ENCODE measurements at places on chromosomes 2 and 18. TPM values are rescaled to one million over a fixed set of nuclear protein-coding genes. Genes with fewer than 3 reads are reported as not detected.

- H3K27ac ChIP-seq = peak overlapping the region; percentile 71
- DNase-seq = no peak
- H3K4me3 ChIP-seq = peak overlapping the region; percentile 30
- H3K36me3 ChIP-seq = peaks cover 17% of the 10 kb centered on the region
- peaks cover 76% of the 10 kb centered on the region for H3K4me1 ChIP-seq
Observed at GRCh38 chr2:105781274-105781978, 36.7 kb downstream of the NCK2 start.

The BOLL gene
- not detected for total RNA-seq

The CHRNG gene
- not detected for total RNA-seq

- DNase-seq = no peak
- no peaks in the 10 kb centered on the region for H3K36me3 ChIP-seq
- no peak overlapping the region for H3K4me3 ChIP-seq
- peaks cover 2% of the 10 kb centered on the region for H3K4me1 ChIP-seq
- no peak overlapping the region for H3K27ac ChIP-seq
Observed at GRCh38 chr2:61581716-61582115, 43.6 kb upstream of the XPO1 start.

DNA sequence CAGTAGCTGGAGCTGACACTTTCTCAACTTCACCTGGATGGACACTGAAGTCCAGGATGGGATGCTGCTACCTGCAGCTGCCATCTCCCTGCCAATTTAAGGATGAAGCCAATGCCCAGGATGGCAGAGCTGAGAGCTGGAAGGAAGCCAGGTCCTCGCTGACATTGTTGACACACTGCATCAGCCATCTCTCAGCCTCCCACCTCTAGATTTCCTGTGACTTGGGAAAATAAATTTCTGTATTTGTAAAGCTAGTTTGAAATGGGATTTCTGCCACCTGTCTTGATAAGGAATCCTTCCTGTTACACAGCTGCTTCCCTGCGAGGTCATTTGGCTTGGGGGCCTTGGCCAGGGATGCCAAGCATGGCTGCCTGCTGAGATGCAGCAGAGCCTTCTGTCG, 43.5 kb downstream of the KCTD1 start:
- H3K27me3 ChIP-seq = no peaks in the 10 kb centered on the region
- DNase-seq = no peak
- no peaks in the 10 kb centered on the region for H3K4me1 ChIP-seq

DNA sequence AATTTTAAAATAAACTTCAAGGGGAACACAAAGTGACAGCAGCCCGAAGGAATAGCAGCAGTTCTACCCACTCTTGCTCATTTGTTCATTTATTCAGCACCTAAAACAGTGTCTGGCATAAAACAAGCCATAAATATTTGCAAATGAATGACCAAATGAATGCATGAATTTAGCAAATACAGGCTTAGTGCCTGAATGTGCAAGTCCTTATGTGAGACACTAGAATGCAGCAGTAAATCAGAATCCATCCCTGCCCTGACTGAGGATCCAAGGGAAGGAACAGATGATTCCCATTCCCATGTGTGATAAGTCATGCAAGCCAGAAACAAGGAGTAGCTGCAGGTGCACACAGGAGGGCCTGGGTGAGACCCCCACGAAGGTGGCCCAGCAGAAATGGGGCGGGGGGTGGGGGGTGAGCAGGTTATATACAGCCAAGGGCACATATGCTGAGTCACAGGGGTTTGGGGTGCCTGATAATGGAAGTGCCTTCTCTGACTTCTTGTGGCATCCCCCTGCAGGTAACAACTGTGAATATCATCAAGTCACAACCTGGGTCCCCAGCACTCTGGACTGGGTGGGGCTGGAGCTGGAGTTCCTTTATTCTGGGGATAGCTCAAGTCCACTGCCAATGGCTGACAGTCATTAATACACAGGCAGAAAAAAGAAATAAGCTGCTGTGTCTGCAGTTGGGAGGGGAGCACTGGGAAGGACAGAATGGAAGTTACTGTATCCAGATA, 311.9 kb downstream of the TXNL1 start:
- no peaks in the 10 kb centered on the region for H3K36me3 ChIP-seq
- no peak overlapping the region for H3K4me3 ChIP-seq
- DNase-seq = no peak
- peaks cover 5% of the 10 kb centered on the region for H3K27me3 ChIP-seq
- no peaks in the 10 kb centered on the region for H3K4me1 ChIP-seq

The PRSS56 gene
- total RNA-seq = not detected

The ELOA2 gene
- total RNA-seq = not detected

The BMP10 gene
- not detected for total RNA-seq

- H3K36me3 ChIP-seq = peaks cover 20% of the 10 kb centered on the region
- H3K27ac ChIP-seq = peak overlapping the region; percentile 41
- H3K4me1 ChIP-seq = peaks cover 30% of the 10 kb centered on the region
- peak overlapping the region; percentile 33 for H3K4me3 ChIP-seq
Observed at GRCh38 chr2:171087547-171087946, 73.1 kb downstream of the TLK1 start.

GRCh38 chr2:1051075-1051474, 100.4 kb downstream of the SNTG2 start:
- no peak for DNase-seq
- no peak overlapping the region for H3K27ac ChIP-seq
- H3K4me1 ChIP-seq = peaks cover 6% of the 10 kb centered on the region
- no peaks in the 10 kb centered on the region for H3K27me3 ChIP-seq

The GPR35 gene
- 19.3 TPM for total RNA-seq

DNA sequence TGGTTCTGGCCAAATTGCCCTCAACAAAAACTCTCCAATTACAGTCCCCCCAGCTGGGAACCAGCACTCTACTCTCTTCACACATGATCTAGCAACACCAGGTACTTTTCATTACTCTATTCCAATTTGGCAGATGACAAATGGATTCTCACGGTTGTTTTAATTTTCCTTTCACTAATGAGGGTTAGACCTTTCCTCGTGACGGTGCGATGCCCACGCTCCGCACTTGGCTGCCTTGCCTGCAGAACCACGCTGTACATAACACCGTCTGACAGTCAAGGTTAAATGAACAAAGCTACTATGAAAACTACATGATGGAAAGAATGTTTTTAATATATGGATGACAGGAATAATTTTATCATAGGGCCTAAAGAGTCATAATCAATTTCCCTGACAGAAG, 141.5 kb downstream of the FBXO15 start:
- DNase-seq = no peak
- H3K4me3 ChIP-seq = no peak overlapping the region
- no peak overlapping the region for H3K27ac ChIP-seq
- no peaks in the 10 kb centered on the region for H3K27me3 ChIP-seq
- H3K4me1 ChIP-seq = no peaks in the 10 kb centered on the region

- no peak overlapping the region for H3K4me3 ChIP-seq
- no peak overlapping the region for H3K27ac ChIP-seq
- no peak for DNase-seq
- peaks cover 18% of the 10 kb centered on the region for H3K4me1 ChIP-seq
Observed at GRCh38 chr2:38682008-38682575, 16.2 kb downstream of the GALM start.

The CD28 gene
- 58.9 TPM for total RNA-seq

The MAP3K19 gene
- total RNA-seq = not detected

DNA sequence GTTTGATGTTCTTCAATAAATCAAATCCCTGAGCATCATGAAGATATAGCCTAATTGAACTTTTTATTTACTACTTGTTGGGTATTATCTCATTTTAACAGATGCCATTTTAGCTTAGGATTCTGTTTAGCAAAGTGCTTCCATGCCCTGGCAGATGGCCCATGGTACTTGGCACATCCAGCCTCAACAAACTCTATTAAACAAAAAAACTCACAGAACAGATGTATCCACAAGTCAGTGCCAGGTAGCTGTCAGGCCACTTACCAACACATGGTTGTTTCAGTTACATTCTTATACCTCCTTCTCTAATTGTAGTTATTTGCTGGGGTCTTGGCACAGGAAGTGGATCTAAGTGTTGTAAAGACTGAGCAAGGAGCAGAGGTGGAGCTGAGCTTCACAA, 29.6 kb downstream of the GAD1 start:
- no peak overlapping the region for H3K27ac ChIP-seq
- H3K4me1 ChIP-seq = peaks cover 14% of the 10 kb centered on the region
- no peak for DNase-seq
- H3K4me3 ChIP-seq = no peak overlapping the region
- no peaks in the 10 kb centered on the region for H3K27me3 ChIP-seq

DNA sequence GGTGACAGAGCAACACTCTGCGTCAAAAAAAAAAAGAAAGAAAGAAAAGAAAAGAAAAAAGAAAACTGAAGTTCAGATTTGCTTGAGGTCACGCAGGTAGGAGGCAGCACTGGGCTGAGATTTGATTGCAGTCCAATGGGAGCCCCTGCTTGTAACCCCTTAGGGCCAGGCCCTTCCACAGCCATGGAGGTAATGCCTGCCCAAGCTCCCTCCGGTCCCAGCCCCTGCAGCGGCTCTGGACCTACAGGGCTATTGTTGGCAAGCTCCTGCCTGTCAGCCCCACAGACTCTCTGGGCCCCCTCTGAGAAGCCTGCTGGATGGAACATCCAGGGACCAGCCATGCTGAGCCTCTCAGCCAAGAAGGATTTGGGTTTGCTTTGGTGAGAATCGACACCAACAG, 12.2 kb downstream of the ZFP36L2 start:
- H3K27ac ChIP-seq = no peak overlapping the region
- H3K36me3 ChIP-seq = peaks cover 11% of the 10 kb centered on the region
- peaks cover 30% of the 10 kb centered on the region for H3K4me1 ChIP-seq
- no peak for DNase-seq
- no peak overlapping the region for H3K4me3 ChIP-seq
- H3K27me3 ChIP-seq = no peaks in the 10 kb centered on the region

GRCh38 chr2:84808279-84808678, 72.6 kb downstream of the TRABD2A start:
- H3K4me3 ChIP-seq = no peak overlapping the region
- H3K4me1 ChIP-seq = peaks cover 7% of the 10 kb centered on the region
- H3K27ac ChIP-seq = no peak overlapping the region
- DNase-seq = no peak

GRCh38 chr18:74512321-74513053, 16.3 kb downstream of the CNDP2 start:
- peaks cover 4% of the 10 kb centered on the region for H3K4me1 ChIP-seq
- no peaks in the 10 kb centered on the region for H3K27me3 ChIP-seq
- H3K4me3 ChIP-seq = no peak overlapping the region
- H3K27ac ChIP-seq = no peak overlapping the region
- peaks cover 18% of the 10 kb centered on the region for H3K36me3 ChIP-seq
- DNase-seq = no peak

- no peak for DNase-seq
- no peak overlapping the region for H3K4me3 ChIP-seq
- H3K36me3 ChIP-seq = peaks cover 33% of the 10 kb centered on the region
- H3K4me1 ChIP-seq = peaks cover 1% of the 10 kb centered on the region
- no peak overlapping the region for H3K27ac ChIP-seq
Observed at GRCh38 chr2:28158791-28159190, 233.9 kb upstream of the FOSL2 start.

The SULT1C4 gene
- total RNA-seq = not detected

- no peak overlapping the region for H3K4me3 ChIP-seq
- no peak for DNase-seq
- H3K4me1 ChIP-seq = no peaks in the 10 kb centered on the region
- no peaks in the 10 kb centered on the region for H3K36me3 ChIP-seq
- no peak overlapping the region for H3K27ac ChIP-seq
Observed at GRCh38 chr2:179671043-179671981, 190.1 kb downstream of the ZNF385B start.

The GALNT13 gene
- total RNA-seq = 0.26 TPM

All from activated naive CD8-positive, alpha-beta T cell treated with anti-CD3 and anti-CD28 coated beads, Interleukin-2, amount 10 ng/mL, durations not matched to agents 7 days and 5 days (primary cell).